Kidney (tissue), 22 donors: ENCODE measurements at places on chromosomes 5 and 9. TPM values are rescaled to one million over a fixed set of nuclear protein-coding genes. Genes with fewer than 3 reads are reported as not detected.
A peak's percentile ranks its signal among the peaks of the same experiment; 100 is the strongest.

DNA sequence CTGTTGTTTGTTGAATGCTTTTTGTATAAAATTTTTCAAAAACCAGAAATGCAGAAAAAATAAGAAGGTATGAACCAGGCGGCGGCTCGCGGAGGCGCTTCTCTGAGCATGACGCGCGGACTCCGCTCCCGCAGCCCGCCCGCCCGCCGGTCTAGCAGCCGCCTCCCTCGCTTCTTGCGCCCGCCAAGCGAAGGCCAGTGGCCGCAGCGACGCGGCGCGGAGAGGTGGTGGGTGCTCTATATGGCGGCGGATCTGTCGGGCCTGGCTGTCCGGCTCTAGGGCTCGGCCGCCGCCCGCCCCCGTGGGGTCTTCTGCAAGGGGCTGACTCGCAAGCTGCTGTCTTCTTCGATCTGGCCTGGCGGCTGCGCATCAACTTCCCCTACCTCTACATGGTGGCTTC, 93.8 kb downstream of the ANKRD18A start:
- no peak overlapping the region for H3K27ac ChIP-seq
- H3K36me3 ChIP-seq = no peaks in the 10 kb centered on the region
- H3K4me1 ChIP-seq = no peaks in the 10 kb centered on the region
- no peak for DNase-seq
- no peaks in the 10 kb centered on the region for H3K27me3 ChIP-seq

DNA sequence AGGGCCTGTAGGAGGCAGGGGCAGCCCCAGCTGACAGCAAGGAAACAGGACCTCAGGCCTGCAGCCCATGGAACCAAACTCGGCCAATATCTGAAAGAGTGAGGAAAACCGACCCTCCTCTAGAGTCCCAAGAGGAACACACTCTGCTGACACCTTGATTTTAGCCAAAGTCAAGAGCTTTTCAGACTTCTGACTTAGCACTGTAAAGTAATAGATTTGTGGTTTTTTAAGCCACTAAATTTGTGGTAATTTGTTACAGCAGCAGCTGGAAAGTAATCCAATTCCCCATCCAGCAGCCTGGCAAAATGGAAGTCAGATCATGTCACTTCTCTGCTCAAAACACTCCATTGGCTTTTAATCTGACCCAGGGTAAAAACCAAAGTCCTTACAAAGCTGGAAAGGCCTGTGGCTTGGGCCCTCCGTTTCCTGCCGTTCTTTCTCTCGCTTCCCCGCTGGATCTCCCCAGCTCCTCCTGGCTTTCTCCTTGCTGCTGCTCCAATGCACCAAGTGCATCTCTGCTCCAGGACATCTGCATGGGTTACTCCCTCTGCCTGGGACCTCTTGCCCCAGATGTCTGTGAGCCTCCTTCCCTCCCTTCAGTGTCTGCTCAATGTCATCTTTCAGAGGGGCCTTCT, 79.0 kb downstream of the C5orf15 start:
- no peaks in the 10 kb centered on the region for H3K36me3 ChIP-seq
- no peak overlapping the region for H3K27ac ChIP-seq
- H3K4me1 ChIP-seq = peaks cover under 1% of the 10 kb centered on the region

GRCh38 chr9:81687521-81688261, 1.7 kb downstream of the TLE1 start:
- H3K4me3 ChIP-seq = peak overlapping the region; percentile 78
- H3K36me3 ChIP-seq = peaks cover 3% of the 10 kb centered on the region
- H3K4me1 ChIP-seq = peaks cover 10% of the 10 kb centered on the region
- H3K27me3 ChIP-seq = no peaks in the 10 kb centered on the region
- DNase-seq = peak; percentile 61

DNA sequence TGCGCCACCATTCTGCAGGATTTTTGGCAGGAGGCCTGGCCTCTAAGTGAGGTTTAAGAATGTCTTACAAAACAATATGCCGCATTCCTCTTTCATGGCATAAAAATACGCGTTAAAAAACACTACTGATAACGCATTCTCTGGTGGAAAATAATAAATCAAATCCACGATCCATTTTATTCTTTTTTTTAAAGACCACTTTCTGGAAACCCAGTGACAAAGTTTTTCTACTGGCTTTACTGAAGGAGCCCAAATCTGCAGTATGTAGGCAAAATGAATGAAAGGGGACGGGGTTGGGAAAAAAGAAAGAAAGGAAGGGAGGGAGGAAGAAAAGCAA, 2.0 kb downstream of the SV2C start:
- peaks cover 40% of the 10 kb centered on the region for H3K27me3 ChIP-seq
- DNase-seq = no peak
- no peak overlapping the region for H3K27ac ChIP-seq

DNA sequence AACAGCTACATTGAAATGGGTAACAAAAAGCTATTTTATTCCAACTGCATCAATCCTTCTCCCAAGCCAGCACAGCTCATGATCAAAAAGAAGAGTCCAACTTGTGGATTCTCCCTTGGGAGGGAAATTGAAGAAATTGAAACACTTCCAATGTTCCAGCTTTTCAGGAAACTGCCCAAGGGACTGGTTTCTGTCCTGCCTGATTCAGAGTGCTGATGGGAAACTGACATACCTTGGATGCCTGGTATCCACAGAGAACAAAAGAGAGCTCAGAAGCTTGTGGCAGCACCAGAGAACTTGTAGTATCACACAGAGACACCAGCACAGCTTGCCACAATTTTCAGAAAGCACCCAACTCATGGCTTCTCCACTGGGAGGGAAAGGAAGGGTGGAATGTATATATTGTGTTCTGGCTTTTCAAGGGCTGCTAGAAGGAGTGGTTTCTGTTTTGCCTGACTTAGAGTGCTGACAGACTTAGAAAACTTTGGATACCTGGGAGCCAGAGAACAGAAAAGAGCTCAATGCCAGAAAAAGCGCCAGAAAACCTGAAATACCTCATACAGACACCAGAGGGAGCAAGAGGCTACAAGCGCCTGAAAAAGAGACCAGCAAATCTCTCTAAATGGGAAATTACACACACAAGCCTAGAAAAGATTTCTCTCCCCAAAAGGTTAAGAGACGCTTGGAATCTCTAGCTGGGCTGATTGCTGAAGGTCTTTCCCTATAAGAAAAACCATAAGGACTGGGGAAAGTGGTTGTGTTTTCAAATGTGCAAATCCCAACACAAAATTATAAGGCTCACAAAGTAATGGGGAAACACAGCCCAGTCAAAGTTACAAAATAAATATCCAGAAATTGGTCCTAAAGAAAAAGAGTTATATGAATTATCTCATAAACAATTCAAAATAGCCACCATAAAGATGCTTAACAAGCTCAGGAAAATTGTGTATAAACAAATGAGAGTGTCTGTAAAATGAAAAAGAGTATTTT, 178.8 kb downstream of the SPOCK1 start:
- no peak overlapping the region for H3K27ac ChIP-seq
- no peaks in the 10 kb centered on the region for H3K27me3 ChIP-seq
- peaks cover 2% of the 10 kb centered on the region for H3K4me1 ChIP-seq

GRCh38 chr5:178234750-178235587, 2.4 kb upstream of the PHYKPL start:
- no peak overlapping the region for H3K27ac ChIP-seq
- no peaks in the 10 kb centered on the region for H3K36me3 ChIP-seq
- no peak overlapping the region for H3K4me3 ChIP-seq
- peaks cover 18% of the 10 kb centered on the region for H3K4me1 ChIP-seq
- no peaks in the 10 kb centered on the region for H3K27me3 ChIP-seq
- peak; percentile 86 for DNase-seq

DNA sequence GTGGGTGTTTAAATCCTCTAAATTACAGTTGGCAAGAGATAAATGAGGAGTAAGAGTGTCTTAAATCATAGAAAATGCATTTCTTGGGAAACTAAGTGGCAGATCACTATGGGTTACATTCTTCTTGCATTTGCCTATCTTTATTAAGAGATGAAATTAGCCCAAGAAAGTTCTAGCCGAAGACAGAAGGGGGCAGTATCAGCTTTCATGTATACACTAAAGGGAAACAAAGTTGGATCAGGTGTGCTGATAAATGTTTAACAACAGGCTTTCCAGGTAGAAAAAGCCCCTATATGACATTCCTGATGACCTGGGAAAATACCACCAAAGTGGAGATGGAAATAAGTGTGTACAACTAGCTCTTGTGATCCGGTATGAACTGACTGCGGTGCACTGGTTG, 81.9 kb upstream of the TLR4 start:
- no peak for DNase-seq
- H3K27ac ChIP-seq = no peak overlapping the region
- no peaks in the 10 kb centered on the region for H3K36me3 ChIP-seq
- no peaks in the 10 kb centered on the region for H3K4me1 ChIP-seq
- no peaks in the 10 kb centered on the region for H3K27me3 ChIP-seq
- H3K4me3 ChIP-seq = no peak overlapping the region

DNA sequence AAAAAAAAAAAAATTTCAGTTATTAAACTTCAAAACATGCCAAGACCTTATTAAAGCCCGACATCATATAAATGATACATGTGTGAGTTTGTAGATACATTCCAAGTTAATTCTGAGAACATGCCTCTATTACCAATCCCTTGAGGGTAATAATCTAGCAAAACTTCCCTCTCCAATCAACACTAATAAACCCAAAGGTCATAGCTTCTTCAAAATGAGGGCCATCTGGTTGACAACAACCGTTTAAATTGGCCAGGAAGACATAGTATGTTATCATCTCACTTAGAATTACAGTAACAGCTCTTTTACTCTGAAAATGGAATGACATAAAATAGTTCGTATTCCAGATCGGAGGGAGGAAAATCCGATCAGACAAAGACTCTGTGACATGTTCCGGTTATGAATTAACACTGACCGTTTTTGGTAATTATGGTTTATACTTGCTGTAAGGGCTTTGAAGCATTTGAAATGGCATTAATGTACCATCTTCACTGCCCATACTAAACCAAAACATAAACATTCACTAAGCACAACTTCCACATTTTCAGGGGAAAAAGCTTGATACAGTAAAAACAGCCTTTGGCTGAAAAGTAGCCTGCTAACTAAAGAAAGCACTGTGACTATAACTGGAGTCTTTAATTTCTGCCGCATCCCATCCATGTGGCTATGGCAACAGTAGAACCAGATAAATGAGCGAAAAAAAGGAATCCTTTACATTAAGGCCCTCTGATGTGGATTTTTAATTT, 50.3 kb downstream of the ANKH start:
- H3K27ac ChIP-seq = no peak overlapping the region
- no peak for DNase-seq
- H3K27me3 ChIP-seq = no peaks in the 10 kb centered on the region
- H3K36me3 ChIP-seq = no peaks in the 10 kb centered on the region

GRCh38 chr5:88886746-88887341, 3.9 kb upstream of the MEF2C start:
- H3K27ac ChIP-seq = peak overlapping the region; percentile 74
- H3K4me3 ChIP-seq = no peak overlapping the region
- no peaks in the 10 kb centered on the region for H3K27me3 ChIP-seq
- no peak for DNase-seq

DNA sequence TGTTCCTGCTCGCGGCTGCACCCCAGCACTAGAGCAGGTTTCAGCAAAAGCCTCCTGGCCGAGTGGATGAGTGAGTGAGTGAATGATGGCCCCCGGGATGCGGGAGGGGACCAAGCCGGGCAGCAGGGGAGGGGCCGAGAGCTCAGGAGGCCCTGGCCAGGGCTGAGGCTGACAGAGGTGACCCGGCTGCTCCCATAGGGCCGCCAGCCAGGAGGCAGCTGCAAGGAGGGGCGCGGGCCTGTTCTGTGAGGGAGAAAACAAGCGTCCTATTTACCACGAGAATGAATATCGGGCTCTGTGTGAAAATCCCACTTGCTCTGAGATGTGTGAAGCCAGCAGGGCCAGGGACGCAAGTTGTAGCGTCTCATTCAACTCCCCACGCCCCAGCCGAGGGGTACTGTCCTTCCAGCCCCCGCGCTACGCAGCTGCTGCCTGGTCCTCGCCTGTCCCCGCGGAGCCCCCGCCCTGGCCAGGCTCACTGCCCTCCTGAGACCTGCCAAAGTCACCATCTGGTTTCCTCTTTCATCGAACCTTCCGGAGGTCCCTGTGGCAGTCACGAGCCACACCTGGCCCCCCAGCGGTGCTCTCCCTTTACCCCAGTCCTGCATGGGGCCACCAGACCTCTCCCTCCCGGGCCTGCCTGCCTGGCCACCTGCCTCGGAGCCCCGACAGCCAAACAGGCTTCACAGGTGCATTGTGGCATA, 38.8 kb downstream of the RASGEF1C start:
- no peaks in the 10 kb centered on the region for H3K27me3 ChIP-seq
- no peaks in the 10 kb centered on the region for H3K36me3 ChIP-seq
- DNase-seq = no peak
- H3K27ac ChIP-seq = no peak overlapping the region
- H3K4me3 ChIP-seq = no peak overlapping the region

DNA sequence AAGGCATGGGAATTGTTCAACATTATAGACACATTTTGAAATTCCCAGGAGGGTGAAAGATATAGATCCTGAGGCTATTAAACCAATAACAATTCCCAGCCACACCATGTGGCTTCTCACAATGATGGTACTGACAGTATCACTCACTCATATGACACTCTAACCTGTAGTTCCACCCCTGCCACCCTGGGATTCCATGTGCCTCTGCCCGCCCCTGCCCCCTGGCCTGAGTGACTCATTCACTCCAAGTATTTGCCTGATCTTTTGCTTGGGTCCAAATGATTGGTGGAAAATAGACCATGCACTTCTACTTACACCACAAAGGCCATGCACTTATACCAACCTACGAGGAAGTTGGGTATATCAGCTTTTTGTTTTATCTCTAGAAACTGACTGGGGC, 305.2 kb upstream of the DAB2 start:
- H3K36me3 ChIP-seq = no peaks in the 10 kb centered on the region
- H3K4me3 ChIP-seq = no peak overlapping the region
- H3K4me1 ChIP-seq = no peaks in the 10 kb centered on the region
- no peak overlapping the region for H3K27ac ChIP-seq

GRCh38 chr5:19855031-19855430, 133.0 kb downstream of the CDH18 start:
- H3K4me3 ChIP-seq = no peak overlapping the region
- H3K36me3 ChIP-seq = no peaks in the 10 kb centered on the region
- no peak overlapping the region for H3K27ac ChIP-seq
- DNase-seq = no peak
- H3K27me3 ChIP-seq = no peaks in the 10 kb centered on the region

DNA sequence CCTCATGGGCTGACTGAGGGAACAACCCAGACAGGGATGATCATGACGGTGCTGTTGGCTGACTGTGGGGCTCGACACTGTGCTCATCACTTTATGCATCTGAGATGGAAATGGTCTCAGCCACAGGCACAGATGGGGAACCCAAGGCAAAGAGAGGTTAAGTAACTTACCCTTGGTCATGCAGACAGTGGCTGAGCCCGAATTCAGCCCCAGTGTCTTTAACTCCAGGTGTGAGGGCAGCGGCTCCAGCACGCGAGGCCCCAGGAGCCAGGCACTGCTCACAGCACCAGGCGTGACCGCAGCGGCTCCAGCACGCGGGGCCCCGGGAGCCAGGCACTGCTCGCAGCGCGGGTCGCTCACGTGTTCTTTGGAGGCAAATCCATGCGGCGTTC, 45.3 kb upstream of the FCN1 start:
- no peaks in the 10 kb centered on the region for H3K36me3 ChIP-seq
- no peak overlapping the region for H3K27ac ChIP-seq
- H3K4me3 ChIP-seq = no peak overlapping the region
- no peak for DNase-seq
- H3K4me1 ChIP-seq = no peaks in the 10 kb centered on the region

IFNA2 gene
- total RNA-seq = not detected

HAVCR2 gene
- 14.6 TPM for total RNA-seq

PCDHGA9 gene
- total RNA-seq = 7.6 TPM

PCDHA10 gene
- 7.6 TPM for total RNA-seq
